ENCODE measurements at places on chromosomes 16 and 17.
A peak's percentile ranks its signal among the peaks of the same experiment; 100 is the strongest.

GRCh38 chr16:56667581-56668571 is at the start of gene MT1G:
Gene MT1G (minus strand): TSS chr16:56668065. CDS start chr16:56667993, 72 bp downstream.
- no peak for DNase-seq

DNA sequence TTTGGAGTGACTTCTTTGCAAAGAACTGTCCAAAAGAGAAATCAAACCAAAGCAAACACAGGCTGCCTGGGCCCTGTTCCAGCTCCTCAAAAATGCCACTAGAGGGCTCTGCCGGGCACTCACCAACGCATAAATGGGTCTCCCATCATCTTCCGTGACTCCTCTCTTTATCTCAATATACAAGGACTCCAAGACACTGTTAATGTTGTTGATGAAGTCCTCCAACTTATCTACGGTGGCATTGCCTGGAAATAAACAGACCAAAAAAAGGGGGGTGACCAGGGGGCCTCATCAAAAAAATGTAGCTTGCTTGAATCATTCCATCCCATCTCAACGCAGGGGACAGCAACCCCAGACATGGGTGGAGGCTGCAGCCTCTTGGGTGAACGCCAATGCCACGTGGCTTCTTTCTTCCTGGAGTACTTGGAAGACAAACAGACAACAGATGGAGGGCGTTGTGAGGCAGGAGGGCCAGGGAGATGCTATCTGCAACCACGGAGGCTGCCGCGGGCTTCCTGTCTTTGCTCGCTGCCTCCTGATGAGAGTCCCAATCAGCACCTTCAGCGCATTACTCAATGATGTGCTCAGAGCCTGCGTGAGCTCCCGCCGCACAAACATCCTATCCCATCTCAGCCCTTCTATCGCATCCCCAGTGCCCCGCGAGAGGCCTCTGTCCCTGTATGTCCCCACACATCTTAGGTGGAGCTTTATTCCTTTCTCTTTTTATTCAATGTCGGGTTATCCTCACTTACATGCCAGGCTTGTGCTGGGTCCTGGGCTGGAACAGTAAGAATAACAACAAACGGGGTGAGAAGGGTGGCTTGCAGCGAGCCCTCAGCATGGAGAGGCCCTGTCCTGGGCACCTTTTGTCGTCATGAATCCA is 32.0 kb downstream of the KDM8 start:
- DNase-seq, result peak; percentile 57

DNA sequence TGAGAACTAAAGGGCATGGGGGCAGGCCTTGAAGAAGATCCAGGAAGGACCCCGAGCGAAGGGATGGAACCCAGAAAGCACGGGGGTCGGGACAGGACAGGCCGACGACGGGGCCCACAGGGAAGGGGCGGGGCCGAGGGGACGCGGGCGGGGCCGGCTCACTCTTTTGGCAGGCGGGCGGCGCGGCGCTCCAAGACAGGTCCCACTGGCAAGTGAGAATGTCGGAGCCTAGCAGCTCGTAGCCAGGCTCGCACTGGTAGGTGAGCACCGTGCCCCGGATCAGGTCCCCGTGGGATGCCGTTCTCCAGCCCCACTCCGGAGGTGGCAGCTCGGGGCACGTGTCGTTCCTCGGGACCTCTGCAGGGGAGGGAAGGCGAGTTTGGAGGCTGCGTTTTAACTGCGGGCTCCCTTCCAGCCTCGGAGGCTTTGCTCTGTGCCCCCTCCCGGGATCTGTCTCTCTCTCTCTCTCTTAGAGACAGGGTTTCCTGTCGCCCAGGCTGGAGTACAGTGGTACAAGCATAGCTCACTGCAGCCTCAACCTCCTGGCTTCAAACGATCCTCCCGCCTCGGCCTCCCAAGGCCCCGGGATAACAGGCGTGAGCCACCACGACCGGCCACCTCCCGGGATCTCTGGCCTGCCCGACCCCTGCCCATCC is 13.7 kb upstream of the CDIPT start:
- DNase-seq, result no peak

DNA sequence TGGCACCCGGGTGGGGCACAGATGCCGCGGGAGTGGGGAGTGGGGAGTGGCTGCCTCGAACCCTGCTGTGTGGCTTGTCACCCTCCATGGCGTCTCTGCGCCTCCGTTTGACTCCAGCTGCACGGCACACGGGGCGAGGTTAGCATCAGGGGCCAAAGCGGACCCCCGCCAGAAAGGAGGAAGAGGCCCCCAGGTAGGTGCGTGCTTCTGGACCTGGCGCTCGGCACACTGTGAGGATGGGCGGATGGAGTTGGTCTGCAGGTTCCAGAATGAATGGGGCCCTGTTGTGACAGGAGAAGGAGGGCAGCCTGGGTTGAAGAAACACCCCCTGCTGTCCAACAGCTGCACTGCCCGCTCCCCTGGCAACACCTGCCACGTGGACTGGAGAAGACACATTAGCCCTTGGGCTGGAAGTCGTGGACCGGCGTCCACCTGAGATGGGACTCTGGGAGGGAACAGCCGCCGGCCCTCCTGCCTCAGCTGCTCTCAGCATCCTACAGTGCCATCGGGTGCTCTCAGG is 9.4 kb upstream of the FASN start:
- peak; percentile 61 for DNase-seq

DNA sequence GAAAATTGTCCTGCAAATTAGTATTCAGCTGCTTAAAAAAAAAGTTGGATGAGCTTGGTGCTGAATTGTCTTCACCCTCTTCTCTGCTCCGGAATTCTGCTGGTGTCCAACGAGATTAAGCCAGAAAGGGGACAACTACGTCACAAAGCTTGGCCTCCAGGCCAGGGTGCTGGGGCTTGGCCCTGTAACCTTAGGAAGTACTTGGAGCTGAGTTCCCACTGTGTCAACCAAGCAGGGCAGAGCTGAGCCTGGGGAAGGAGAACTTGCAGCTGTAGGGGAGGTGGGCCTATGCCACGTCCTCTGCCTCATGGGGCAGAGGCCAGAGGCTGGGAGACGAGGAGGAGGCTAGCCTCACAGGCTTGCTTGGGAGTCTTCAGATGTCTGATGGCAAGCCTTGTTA is 71.2 kb downstream of the CLEC16A start:
- no peak for DNase-seq

GRCh38 chr17:50919321-50920040 is 53.3 kb upstream of the TOB1 start:
- peak; percentile 35 for DNase-seq

GRCh38 chr17:48589060-48589830 is 796 bp downstream of the HOXB3 start:
- DNase-seq, result no peak

GRCh38 chr17:10620823-10621222 is 36.3 kb downstream of the MYH3 start:
- DNase-seq, result no peak

DNA sequence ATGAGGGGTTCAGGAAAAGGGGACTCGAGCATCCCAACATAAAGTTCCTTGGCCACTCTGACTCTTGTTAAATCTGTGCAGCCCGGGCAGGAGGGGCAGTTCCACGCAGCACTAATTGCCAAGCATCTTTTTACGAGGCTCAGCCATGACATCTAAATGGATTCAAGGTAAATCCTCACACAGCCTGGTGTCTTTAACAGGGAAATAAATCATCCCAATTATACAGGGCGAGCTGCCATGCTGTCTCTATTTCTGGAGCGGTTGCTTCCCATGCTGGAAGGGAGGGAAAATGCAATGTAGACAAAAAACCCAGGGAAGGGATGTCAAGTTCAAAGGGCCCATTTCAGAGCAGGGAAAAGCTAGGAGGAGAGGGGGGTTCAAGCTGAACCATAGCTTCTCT is 110.0 kb downstream of the GAS7 start:
- peak; percentile 10 for DNase-seq

DNA sequence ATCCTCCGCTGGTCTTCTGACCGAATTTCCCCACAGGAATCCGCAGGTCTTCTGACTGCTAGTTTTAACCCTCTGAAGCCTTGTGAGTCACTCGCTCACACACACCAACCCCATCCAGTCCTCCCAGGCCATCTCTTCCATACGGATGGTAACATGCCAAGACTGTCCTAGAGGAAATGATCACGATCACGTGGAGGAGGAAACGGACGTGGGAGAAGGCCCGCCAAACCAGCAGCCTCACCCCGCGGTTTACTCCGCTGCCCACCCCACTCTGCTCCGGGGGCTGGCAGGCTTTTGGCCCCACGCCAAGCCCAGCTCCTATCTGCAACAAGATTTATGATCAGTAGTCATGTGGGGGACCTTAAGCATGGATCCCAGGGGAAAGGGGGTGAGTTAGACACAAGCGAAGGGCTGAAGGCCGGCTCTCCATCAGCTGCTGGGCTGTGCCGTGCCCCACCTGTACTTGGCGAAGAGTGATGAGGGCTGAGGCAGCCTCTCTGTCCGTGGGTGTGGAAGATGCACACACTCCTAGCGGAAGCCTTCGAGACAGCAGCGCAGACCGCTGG is 1.5 kb upstream of the FAAP100 start:
- DNase-seq, result no peak

DNA sequence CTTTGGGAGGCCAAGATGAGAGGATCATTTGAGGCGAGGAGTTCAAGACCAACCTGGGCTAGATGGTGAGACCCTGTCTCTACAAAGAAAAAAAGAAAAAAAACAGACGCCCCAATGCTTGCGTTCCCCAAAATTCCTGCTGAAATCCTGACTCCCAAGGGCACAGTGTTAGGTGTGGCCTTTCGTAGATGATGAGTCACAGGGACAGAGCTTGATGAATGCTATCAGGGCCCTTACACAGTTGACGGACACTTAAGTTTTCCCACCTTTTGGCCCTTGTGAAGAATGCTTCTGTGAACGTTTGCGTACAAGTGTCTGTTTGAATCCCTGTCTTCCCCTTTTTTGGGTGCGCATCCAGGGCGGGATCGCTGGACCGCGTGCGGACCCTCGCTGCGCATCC is 16.5 kb upstream of the ZNF750 start:
- no peak for DNase-seq

GRCh38 chr16:81636298-81636993 is 142.6 kb upstream of the PLCG2 start:
- DNase-seq, result no peak

DNA sequence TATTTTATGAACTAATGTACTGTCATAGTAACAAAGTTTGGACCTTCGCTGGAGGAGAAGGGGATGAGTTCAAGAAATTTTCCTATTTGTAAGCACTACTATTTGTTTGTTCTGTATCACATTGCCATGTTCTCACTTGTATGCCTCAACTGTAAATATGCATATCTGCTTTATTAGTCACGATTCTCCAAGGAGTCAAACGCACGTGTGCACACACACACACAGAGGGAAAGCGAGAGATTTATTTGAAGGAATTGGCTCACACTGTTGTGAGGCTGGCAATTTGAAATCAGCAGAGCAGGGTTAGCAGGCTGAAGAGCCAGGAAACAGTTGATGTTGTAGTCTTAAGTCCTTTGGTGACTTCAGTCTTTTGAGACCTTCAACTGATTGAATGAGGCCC is 24.9 kb upstream of the MYH2 start:
- DNase-seq, result no peak

DNA sequence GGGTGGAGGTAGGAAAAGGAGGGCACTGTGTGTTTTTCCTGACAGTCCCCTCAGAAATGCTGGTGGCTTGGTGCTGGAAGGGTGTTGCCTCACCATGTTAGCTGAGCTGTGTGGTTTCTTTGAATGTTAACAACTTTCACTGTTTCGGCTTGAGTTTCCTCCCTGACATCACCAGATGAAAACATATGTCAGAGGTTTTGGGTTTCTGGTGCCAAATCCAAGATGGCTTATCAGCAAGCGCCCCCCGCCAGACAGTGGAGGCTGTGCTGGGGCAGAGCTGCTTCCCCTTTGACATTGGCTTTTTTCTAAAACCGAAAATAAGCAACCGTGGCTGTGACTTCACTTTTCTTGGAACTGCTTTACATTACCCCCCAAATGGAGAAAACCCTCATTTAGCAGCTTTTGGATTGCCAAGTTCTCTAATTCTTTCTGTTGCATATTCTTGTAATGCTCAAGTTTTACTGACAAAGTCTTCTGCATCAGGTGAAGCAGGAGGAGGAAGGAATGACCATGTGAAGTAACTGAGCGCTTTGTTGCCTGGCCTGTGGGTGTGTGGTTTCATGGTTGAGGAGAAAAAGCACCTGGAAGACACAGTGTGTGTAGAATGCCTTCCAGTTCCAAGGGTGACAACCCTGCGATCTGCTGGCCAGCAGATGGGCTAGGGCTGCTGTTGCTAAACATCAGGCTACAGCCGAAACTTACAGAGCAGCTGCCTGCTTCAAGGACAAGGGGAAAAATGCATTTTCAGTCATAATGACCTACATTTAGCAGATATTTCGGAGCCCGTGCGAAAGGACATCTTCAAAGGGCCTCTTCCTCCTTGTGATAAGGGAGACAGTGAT is 9.7 kb downstream of the RMI2 start:
- DNase-seq, result no peak

DNA sequence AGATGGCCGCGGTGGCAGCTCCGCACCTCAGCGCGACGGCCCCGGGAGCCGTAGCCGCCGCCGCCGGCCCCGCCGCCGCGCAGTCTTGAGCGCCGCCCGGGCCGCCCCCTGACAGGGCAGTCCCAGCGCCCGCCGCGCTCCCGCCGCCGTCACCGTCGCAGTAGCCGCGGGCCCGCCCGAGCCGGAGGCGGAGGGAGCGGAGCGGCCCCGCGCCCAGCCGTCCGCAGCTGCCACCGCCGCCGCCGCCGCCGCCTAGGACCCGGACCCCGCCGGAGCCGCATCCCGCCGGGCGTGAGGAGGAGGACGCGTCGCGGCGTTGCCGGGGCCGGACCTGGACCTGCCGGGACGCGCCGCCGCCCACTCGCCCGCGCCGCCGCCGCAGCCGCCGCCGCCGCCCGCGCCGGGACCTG is 218 bp downstream of the TNRC6C start:
- DNase-seq, result no peak

DNA sequence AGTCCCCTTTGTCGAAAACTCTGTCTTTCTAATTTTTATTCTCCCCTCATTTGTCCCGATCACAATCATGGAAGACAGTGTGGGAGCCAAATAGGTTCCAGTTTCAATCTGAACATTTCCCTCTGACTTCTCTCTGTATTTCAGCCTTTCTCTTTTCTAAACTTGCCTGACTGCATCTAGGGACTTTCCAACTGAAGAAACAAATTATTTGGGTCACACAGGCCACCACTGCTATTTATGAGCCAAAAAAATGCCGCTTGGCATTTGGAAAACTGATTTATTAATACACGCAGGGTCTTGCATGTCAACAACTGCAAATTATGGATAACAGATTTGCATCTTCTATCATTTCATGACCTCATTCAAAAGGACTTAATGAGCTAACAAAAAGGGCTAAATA is 55.2 kb upstream of the ELAC2 start:
- DNase-seq, result no peak

GRCh38 chr16:1182950-1183907 is 30.3 kb downstream of the CACNA1H start:
- peak; percentile 82 for DNase-seq

Measured in WERI-Rb-1 (cell line).